Heart right ventricle (tissue), 16 donors: ENCODE measurements at places on chromosomes 3 and 15.

GRCh38 chr3:181572432-181572831 is 139.3 kb upstream of the SOX2 start:
- DNase-seq, result no peak
- no peak overlapping the region for H3K27ac ChIP-seq
- no peaks in the 10 kb centered on the region for H3K4me1 ChIP-seq
- H3K4me3 ChIP-seq, result no peak overlapping the region
- no peaks in the 10 kb centered on the region for H3K36me3 ChIP-seq

DNA sequence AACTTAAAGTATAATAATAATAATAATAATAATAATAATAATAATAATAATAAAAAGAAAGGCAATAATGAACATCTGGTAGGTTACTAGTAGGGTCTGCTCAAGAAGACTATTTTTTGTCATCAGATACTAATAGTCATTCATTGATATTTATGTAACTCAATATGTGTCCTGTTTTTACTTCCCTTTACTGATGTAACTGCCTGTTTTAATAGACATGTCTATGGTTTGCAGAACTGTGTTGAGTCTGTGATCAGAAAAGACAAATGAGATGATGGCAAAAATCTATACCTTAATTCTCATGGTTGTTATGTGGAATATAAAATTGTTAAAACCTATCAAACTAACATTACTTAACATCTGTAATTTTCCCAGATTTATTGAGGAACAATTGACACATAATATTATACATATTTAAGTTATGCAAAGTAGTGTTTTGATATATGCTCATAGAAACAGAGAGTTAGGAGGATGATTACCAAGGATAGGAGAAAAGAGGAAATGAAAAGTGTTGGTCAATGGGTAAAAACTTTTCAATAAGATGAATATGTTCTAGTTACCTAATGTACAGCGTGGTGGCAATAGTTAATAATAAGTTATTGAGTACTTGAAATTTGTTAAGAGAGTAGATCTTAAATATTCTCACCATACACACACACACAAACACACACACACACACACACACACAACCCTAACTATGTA is 699.4 kb downstream of the ZPLD1 start:
- no peak for DNase-seq
- no peak overlapping the region for H3K27ac ChIP-seq
- H3K27me3 ChIP-seq, result no peaks in the 10 kb centered on the region
- H3K4me1 ChIP-seq, result no peaks in the 10 kb centered on the region

DNA sequence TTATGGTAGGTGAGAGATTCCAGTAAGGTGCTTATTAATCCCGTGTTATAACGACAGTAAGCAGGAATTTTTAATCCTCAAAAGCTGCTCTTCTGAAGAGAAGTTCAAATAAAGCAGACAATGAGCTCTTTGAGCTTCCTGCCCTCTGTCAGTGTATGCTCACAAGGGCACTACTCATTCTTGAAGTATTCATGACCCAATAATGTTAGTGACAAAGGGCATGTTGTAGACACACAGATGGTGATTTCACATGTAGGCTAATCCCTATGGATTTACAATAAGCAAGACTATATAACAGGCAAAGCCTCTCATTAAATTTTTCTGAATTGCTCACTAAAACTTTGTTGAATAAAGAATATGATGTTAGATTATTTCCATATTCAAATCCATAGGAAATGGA is 578.6 kb downstream of the RSL24D1 start:
- no peak for DNase-seq
- H3K36me3 ChIP-seq, result no peaks in the 10 kb centered on the region
- no peaks in the 10 kb centered on the region for H3K27me3 ChIP-seq
- H3K4me1 ChIP-seq, result no peaks in the 10 kb centered on the region
- H3K27ac ChIP-seq, result no peak overlapping the region

- no peaks in the 10 kb centered on the region for H3K36me3 ChIP-seq
- DNase-seq, result no peak
- no peak overlapping the region for H3K27ac ChIP-seq
- H3K27me3 ChIP-seq, result no peaks in the 10 kb centered on the region
- H3K4me1 ChIP-seq, result no peaks in the 10 kb centered on the region
- no peak overlapping the region for H3K4me3 ChIP-seq
Observed at GRCh38 chr15:73021139-73021621, 31.1 kb upstream of the NEO1 start.

DNA sequence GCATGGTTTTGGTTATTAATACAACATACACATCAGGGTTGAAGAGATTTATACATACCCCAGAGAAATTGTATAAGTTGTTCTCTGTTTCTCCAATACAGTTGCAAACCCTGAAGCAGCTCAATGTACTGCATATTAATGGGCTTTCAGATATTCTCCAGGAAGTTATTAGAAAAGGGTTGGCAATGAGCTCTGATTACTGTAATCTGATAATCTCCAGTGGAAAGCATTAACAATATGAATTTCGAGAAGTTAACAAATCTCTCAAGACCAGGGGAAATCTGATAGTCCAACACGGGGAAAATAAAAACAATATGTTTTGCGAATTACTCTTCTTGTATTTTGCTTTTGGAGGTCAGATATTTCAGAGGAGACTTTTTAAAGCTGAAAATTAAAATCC is 950.1 kb downstream of the TBL1XR1 start:
- no peak for DNase-seq
- H3K27me3 ChIP-seq, result no peaks in the 10 kb centered on the region
- no peaks in the 10 kb centered on the region for H3K4me1 ChIP-seq

- H3K4me3 ChIP-seq, result no peak overlapping the region
- H3K36me3 ChIP-seq, result no peaks in the 10 kb centered on the region
- no peaks in the 10 kb centered on the region for H3K27me3 ChIP-seq
- no peak overlapping the region for H3K27ac ChIP-seq
- DNase-seq, result no peak
Observed at GRCh38 chr15:51186181-51186705, 91.5 kb upstream of the TNFAIP8L3 start.

- no peak for DNase-seq
- H3K27ac ChIP-seq, result no peak overlapping the region
- H3K36me3 ChIP-seq, result peaks cover 10% of the 10 kb centered on the region
- no peaks in the 10 kb centered on the region for H3K4me1 ChIP-seq
- H3K4me3 ChIP-seq, result no peak overlapping the region
- H3K27me3 ChIP-seq, result no peaks in the 10 kb centered on the region
Observed at GRCh38 chr3:190554197-190554596, 40.3 kb downstream of the IL1RAP start.
